Astrocyte (in vitro differentiated cells and primary cell): ENCODE measurements at places on chromosomes 3 and 15. TPM values are rescaled to one million over a fixed set of nuclear protein-coding genes. Genes with fewer than 3 reads are reported as not detected.
A peak's percentile ranks its signal among the peaks of the same experiment; 100 is the strongest.

- H3K27ac ChIP-seq: no peak overlapping the region
- H3K4me3 ChIP-seq: no peak overlapping the region
- peaks cover 21% of the 10 kb centered on the region for H3K4me1 ChIP-seq
- no peak for DNase-seq
- H3K36me3 ChIP-seq: peaks cover 5% of the 10 kb centered on the region
Measured at GRCh38 chr15:63327648-63328421, 50.4 kb downstream of the APH1B start.

- no peak for DNase-seq
- no peaks in the 10 kb centered on the region for H3K27me3 ChIP-seq
- H3K4me1 ChIP-seq: peaks cover 6% of the 10 kb centered on the region
- no peak overlapping the region for H3K27ac ChIP-seq
- no peak overlapping the region for H3K4me3 ChIP-seq
Measured at GRCh38 chr3:42605546-42606173, 5.2 kb downstream of the NKTR start.

DNA sequence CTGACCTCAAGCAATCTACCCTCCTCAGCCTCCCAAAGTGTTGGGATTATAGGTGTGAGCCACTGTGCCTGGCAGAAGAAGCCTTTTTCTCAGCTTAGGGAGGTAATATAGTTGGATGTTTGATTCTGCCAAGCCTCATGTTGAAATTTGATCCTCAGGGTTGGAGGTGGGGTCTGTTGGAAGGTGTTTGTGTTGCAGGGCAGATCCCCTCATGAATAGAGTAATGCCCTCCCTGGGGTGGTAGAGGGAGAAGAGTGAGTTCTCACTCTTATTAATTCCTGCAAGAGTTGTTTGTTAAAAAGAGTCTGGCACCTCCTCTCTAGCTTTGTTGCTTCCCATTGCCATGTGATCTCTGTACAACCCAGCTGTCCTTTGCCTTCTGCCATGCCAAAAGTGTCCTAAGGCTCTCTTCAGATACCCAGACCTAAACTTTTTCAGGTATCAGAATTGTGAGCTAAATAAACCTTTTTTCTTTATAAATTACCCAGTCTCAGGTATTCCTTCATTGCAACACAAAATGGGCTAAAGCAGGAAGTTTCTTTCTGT, 16.4 kb downstream of the NECTIN3 start:
- H3K27me3 ChIP-seq: no peaks in the 10 kb centered on the region
- H3K4me1 ChIP-seq: no peaks in the 10 kb centered on the region
- H3K4me3 ChIP-seq: no peak overlapping the region
- DNase-seq: no peak

DNA sequence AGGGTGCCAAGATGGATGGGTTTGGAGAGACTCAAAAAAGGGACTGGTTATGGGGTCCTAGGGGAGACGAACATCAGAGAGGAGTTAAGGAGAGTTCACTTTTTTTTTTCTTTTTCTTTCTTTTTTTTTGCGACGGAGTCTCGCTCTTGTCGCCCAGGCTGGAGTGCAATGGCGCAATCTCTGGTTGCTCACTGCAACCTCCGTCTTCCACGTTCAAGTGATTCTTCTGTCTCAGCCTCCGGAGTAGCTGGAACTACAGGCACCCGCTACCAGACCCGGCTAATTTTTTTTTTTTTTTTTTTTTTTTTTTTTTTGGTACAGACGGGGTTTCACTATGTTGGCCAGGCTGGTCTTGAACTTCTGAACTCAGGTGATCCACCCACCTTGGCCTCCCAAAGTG, 1.2 kb downstream of the SPINT1 start:
- no peak for DNase-seq
- peak overlapping the region; percentile 48 for H3K4me3 ChIP-seq
- H3K27me3 ChIP-seq: peaks cover 11% of the 10 kb centered on the region
- H3K27ac ChIP-seq: no peak overlapping the region

- no peaks in the 10 kb centered on the region for H3K27me3 ChIP-seq
- H3K27ac ChIP-seq: no peak overlapping the region
- H3K4me3 ChIP-seq: no peak overlapping the region
- H3K36me3 ChIP-seq: no peaks in the 10 kb centered on the region
Measured at GRCh38 chr3:17076940-17077605, 192.3 kb downstream of the PLCL2 start.

DNA sequence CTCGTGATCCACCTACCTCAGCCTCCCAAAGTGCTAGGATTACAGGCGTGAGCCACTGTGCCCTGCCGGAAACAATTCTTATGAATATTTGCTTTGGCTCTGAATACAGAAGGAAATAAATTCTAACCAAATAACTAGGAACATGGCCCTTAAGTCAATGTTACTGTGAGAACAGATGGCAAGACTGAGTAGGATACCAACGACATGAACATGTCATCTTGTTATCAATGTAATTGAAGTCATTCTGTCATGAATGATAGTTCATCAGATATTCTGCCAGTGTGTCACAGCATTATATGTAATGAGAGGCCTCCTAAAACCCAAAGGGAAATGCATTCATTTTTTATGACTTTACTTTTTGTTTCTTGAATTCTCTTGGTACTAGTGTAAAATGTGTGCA, 548.8 kb downstream of the MCTP2 start:
- no peak for DNase-seq
- H3K36me3 ChIP-seq: no peaks in the 10 kb centered on the region
- H3K4me3 ChIP-seq: no peak overlapping the region
- H3K4me1 ChIP-seq: no peaks in the 10 kb centered on the region

GRCh38 chr3:127457094-127457475, 133.4 kb downstream of the TPRA1 start:
- H3K4me3 ChIP-seq: peak overlapping the region; percentile 40
- H3K27ac ChIP-seq: peak overlapping the region; percentile 37
- H3K27me3 ChIP-seq: peaks cover 21% of the 10 kb centered on the region
- DNase-seq: peak; percentile 55

DNA sequence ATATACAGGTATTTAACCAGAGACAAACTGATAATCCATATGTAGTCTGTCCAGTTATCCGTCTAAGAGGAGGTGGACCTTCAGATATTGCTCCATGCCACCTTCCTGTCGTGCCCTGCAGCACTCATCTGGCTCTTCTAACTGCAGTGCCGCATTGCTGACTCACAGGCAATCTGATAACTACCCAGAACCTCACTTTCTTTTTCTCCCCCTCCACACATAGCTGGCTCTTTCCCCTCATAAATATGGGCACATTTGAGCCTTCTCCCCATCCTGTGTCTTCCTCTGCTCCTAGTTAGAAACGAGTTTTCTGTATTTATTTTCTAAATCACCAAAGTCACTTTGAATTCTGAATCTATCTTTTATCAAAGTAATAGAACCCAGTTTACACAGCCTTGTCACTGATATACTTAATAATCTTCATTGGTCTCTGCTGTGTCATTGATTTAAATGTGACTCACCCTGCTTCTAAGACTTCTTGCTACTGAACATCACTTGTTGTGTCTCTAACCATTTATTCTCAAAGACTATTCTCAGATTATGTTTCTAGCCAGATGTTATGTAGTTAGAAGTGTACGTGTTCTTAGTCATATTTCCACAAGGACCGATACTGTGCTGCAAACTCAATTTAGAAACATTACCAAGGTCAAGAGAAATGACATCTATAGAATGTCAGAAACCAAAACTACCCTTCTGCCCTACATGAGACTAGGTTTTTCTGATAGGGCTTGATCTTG, 17.4 kb upstream of the KCNMB2 start:
- H3K4me3 ChIP-seq: no peak overlapping the region
- DNase-seq: peak; percentile 29
- H3K27ac ChIP-seq: no peak overlapping the region
- no peaks in the 10 kb centered on the region for H3K4me1 ChIP-seq
- H3K27me3 ChIP-seq: no peaks in the 10 kb centered on the region

- H3K4me1 ChIP-seq: peaks cover 6% of the 10 kb centered on the region
- H3K36me3 ChIP-seq: peaks cover 4% of the 10 kb centered on the region
- no peak overlapping the region for H3K4me3 ChIP-seq
- no peaks in the 10 kb centered on the region for H3K27me3 ChIP-seq
- H3K27ac ChIP-seq: no peak overlapping the region
- no peak for DNase-seq
Measured at GRCh38 chr15:63226155-63226883, 36.9 kb downstream of the RAB8B start.

- H3K4me1 ChIP-seq: peaks cover 14% of the 10 kb centered on the region
- H3K36me3 ChIP-seq: no peaks in the 10 kb centered on the region
- H3K27ac ChIP-seq: peak overlapping the region; percentile 96
- H3K4me3 ChIP-seq: peak overlapping the region; percentile 99
Measured at GRCh38 chr3:192916371-192917027, 1.2 kb downstream of the MB21D2 start.

DNA sequence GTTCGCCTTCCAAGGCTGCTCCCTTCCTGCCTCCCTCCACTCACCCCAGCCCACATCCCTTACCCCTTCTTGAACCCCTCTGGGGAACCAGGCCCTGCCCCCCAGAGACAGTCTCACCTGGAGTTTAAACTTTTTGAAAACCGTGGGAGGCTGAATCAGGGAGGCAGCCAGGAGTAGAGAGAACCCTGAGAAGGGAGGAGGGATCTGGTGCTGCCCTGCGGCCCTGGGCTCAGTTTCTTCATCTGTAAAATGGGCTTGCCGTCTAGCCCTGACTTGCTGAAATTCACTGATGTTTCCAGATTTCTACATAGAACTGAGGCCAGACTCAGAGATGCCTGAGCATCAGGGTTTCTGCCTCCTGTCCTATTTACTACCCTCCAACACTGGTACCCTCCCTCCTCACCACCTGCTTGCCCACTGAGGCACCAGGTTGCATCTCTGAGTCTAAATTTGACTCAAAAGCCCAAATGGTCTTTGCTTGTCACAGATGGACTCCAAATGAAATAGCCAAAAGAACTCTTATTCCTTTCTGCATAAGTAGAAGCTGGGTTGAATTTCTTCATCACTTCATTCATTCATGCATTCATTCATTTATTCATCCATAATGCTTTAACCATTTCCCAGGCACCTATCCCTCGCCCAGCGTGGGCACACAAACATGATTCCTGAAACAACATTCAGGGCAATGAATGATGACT, 11.9 kb upstream of the STRA6 start:
- H3K4me3 ChIP-seq: no peak overlapping the region
- H3K27me3 ChIP-seq: no peaks in the 10 kb centered on the region
- no peak for DNase-seq
- peaks cover 34% of the 10 kb centered on the region for H3K4me1 ChIP-seq

DNA sequence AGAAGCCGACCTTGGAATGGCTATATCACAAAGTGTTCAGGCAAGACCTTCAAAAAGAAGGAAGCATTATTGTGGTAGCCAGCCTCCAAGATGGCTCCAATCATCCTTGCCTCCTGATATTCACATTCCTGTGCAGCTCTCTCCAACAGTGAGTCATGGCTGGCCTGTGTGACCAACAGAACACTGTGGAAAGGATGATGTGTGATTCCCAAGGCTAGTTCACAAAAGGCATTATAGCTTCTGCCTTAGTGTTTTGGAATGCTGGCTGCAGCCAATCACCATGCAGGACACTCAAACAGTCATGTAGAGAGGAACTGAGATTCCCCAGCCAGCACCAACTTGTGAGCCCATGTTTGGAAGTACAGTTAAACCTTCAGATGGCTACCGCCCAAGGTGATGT, 102.6 kb downstream of the EFL1 start:
- peak; percentile 99 for DNase-seq
- H3K36me3 ChIP-seq: no peaks in the 10 kb centered on the region
- no peak overlapping the region for H3K4me3 ChIP-seq
- H3K27me3 ChIP-seq: no peaks in the 10 kb centered on the region

- DNase-seq: peak; percentile 10
- H3K4me3 ChIP-seq: no peak overlapping the region
- H3K4me1 ChIP-seq: peaks cover 8% of the 10 kb centered on the region
- no peak overlapping the region for H3K27ac ChIP-seq
- H3K36me3 ChIP-seq: no peaks in the 10 kb centered on the region
- H3K27me3 ChIP-seq: no peaks in the 10 kb centered on the region
Measured at GRCh38 chr3:52841211-52841980, 6.6 kb upstream of the MUSTN1 start.

DNA sequence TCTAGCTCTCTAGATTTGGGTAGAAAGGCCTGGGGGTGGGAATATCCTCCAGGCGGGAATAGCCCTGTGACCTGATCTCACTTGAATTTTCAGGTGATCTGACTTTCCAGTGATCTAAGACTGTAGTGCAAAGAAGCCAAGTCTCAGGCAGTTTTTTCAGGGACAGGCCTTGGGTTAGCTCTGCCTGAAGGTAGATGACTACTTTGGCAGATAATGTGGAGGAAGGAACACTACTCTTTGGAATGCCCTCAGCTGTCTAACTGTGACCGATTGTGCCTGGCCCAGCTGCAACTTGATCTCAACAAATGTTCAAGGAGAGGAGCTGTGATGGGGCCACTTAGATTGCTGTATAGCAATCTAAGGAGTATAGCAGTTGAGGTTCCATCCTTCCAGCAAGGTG, 193.7 kb downstream of the TCF12 start:
- no peaks in the 10 kb centered on the region for H3K36me3 ChIP-seq
- H3K4me1 ChIP-seq: no peaks in the 10 kb centered on the region
- H3K27me3 ChIP-seq: no peaks in the 10 kb centered on the region
- H3K27ac ChIP-seq: no peak overlapping the region
- peak; percentile 40 for DNase-seq

The CPLX3 gene
- not detected in 2 replicates for total RNA-seq

The GOLGA8J gene
- 0.67 TPM in 1 of 2 replicates, not detected in the other for total RNA-seq

The GP9 gene
- not detected in 2 replicates for total RNA-seq

The CELF6 gene
- total RNA-seq: 0.41 TPM in 1 of 2 replicates, not detected in the other
